ENCODE measurements at places on chromosomes 12 and 14.

DNA sequence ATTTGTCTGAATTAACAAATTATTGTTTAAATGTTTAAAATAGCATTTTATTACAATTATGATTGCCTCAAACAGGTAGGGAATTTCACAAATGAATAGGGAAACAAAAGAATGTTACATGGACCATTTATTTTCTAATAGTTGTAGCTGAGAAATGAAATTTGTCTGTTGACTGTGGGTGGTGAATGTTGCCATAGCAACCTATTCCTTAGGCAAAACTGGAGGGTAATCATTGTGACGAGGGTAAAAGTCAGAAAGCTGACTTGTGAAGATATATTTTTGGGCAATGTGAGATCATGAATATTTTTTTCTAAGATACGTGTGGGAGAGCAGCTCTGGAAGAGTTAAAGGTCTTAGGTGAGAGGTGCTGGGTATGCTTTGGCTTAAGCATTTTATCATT lies 24.2 kb upstream of the CLEC14A start:
- no peak for DNase-seq

GRCh38 chr14:79021766-79022165 lies 851.6 kb downstream of the NRXN3 start:
- DNase-seq: no peak

- DNase-seq: peak; percentile 67
Measured at GRCh38 chr14:50766338-50766886, 64.5 kb downstream of the NIN start.

- DNase-seq: no peak
Measured at GRCh38 chr12:86249276-86249675, 6.9 kb downstream of the MGAT4C start.

DNA sequence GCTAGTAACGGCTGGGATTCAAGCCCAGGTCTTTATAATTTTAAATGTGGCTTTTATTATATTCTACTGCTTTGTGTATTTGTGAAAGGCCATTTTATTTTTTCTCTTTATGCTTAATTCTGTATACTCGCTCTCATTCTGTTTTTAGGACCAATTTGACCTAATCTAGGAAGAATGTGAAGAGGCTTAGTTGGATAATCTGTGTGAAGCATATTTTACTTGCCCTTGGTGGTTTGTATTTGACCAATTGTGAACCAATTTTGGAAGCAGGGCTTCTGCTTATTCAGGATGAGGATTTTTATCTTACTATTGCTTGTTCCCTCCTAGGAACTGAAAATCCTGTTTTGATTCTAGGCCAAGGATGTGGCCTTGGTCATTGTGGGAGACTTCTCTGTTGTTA lies 113.1 kb downstream of the TTC6 start:
- DNase-seq: peak; percentile 7

GRCh38 chr12:6212086-6212485 lies 11.9 kb downstream of the CD9 start:
- no peak for DNase-seq

DNA sequence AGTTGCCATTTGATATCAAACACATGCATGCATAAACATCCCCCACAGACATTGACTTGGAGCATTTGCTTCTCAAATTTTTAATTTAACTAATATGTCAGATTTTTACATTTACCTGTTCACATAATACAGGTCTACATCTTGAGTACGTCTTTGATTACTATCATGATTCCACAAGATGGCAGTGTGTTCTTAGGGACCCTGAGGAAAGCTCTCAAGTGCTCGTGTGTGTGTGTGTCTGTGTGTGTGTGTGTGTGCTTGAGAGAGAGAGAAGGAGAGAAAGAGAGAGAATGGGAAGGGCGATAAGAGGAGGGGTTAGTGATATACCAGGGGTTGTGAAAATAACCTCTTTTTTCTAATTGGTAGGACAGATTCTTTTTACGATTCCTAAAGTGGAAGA lies 167.1 kb upstream of the OR4E1 start:
- DNase-seq: no peak

- DNase-seq: no peak
Measured at GRCh38 chr12:126482238-126482889, 1417.1 kb downstream of the AACS start.

GRCh38 chr12:105935981-105936380 lies 202.8 kb downstream of the NUAK1 start:
- peak; percentile 43 for DNase-seq

- no peak for DNase-seq
Measured at GRCh38 chr14:36069535-36069900, 107.0 kb downstream of the PTCSC3 start.

DNA sequence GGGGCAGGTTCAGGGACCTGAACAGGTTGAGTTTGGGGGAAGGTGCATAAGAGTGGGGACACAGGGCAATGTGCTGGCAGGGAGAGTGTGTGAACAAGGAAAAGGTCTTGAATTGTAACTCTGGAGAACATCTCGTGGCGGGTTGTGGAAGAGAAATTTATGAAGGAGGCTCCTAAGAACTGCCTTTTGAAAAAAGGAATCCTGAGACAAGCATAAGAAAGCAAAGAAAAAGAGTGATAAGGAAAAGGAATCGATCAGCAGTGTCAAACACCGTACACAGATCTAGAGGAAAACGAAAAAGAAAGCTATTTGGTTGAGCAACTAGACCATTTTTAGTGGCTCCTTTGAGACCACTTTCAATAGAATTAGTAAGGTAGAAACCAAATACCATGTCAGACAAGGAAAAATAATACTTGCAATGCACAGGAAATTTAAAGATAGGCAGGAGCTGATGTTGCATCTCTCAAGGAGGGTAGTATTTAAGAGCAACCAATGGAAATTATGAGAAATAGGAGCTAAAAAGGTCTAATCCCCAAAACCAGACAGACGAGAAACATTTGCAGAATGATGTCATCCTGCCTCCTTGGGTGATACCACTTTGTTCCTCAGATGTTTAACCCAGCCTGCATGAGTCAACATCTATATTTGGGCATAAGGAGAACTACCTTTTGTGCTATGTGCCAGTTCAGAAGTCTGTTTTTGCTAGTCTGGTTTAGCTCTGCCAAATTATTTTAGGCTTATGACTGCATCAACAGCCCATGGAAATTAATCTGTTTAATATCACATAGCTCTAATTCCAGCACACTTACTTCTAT lies 64.5 kb upstream of the STK38L start:
- DNase-seq: peak; percentile 59

DNA sequence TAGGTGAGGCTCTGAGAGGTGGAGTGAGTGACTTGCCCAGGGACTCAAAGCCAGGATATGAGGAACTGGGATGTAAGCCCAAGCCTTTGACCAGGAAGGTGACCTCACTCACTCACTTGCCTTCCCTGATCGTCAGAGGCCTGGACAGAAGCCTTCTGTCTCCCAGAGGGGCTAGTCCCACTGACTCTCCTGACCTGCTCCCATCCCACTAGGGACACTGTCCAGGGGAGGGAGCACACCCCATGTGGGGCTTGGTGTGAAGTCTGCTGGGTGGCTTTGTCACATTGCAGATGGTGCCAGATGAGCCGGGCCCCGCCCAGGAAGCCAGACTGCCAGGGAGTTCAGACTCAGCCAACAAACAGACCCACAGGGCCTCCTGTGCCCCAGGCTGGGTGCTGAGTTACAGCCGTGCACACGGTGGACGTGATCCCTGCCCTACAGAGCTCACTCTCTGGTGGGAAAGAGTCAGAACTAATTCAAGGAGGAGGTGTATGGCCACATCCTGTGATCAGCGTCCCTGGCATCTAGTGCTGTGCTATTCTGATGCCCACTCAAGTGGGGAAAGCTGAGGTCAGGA lies 28.3 kb downstream of the MMAB start:
- no peak for DNase-seq

DNA sequence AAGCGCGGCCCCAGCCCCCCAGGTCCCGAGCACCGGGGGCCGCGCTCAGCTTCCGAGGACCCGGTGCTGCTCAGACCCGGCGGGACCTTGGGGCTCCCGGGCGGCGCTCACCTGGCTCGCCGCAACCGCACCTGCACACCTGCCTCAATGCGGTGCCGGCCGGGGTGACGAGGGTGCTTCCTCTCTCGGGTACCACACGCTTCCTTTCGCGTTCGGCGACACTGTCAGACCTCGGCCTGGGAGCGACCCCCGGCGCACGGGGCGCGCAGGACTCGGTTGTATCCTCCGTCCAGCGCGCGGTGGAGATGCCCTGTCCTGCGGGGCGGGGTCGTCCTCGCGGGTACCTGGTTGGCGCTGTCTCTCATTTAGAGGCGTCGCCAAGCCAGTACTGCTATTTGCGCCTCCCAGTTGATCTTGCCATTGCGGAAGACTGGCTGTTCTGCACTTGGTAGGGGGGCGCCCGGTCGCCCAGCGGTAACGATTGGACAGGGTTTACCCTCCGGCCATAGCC lies 718 bp downstream of the PACS2 start:
- DNase-seq: no peak

- no peak for DNase-seq
Measured at GRCh38 chr12:40597133-40597532, 95.1 kb upstream of the CNTN1 start.

- no peak for DNase-seq
Measured at GRCh38 chr12:111150921-111151840, 217.7 kb downstream of the PHETA1 start.

DNA sequence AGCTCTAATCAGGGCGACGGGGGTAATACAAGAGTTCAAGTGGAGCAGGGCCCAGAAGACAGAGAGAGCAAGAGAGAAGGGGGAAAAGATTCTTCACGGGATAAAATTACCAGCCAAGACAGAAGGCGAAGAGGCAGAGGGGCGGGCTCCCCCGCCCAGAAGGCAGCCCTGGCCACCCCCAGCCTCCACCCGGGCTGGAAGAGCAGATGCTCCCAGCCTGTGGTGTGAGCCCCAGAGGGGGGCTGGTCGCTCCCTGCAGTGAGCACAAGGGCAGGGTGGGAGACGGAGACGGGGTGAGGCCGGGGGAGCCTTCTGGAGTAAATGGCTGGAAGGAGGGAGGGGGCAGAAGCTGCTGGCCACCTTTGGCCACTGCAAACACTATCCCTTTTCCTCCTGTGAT lies 1035.6 kb downstream of the VRK1 start:
- no peak for DNase-seq

- DNase-seq: no peak
Measured at GRCh38 chr14:26859483-26859882, 261.6 kb upstream of the NOVA1 start.

GRCh38 chr12:19978193-19978592 lies 390.1 kb upstream of the PDE3A start:
- peak; percentile 70 for DNase-seq

DNA sequence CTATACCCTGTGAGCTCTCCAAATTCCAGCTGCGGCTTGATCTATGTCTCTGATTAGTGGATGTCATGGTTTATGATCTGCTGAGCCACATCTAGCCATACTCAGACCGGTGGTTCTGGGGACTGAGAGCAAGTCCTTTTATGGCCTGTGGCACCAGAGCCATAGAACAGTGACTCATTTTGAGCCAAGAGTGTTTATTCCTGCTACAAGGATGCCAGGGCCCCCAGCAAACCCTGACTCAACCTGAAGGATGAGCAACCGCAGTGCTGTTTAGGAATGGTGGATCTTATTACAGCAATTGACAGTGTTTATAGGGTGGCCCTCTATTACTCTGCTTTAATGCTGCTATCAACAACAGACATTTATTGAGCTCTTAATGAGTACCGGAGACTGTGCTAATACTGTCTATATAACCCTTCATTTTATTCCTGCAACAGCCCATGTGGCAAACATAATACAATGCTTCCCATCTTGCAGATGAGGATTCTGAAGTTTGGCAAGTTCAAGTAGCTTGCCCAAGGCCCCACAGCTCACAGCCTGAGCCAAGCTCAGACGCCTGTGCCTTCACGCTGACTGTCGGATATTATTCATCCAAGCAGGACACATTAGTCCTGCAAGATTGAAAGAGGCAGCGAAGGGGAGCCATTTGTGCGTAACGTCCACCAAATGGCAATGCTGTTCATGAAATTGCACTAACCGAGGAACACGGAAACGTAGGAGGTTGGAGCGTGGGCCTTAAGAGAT lies 273.6 kb upstream of the PWP1 start:
- peak; percentile 64 for DNase-seq

GRCh38 chr12:128165387-128165786 lies 101.6 kb upstream of the TMEM132C start:
- DNase-seq: no peak

GRCh38 chr12:48016373-48017020 lies 12.2 kb upstream of the COL2A1 start:
- no peak for DNase-seq

DNA sequence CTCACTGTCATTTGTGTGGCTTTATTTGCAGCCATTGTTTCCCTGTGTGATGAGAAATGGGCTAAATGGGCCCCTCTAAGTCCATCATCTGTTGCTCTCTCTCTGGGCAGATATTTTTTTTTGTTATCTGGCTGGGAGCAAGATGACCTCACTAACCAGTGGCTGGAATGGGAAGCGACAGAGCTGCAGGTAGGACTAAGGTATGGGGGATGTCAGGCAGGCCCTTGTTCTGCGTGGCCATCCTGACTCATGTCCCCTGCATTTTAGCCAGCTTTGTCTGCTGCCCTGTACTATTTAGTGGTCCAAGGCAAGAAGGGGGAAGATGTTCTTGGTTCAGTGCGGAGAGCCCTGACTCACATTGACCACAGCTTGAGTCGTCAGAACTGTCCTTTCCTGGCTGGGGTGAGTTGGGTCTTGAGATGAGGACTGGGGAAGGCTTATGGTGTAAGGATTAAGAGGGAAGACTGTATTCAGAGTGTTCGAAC lies 1.3 kb downstream of the MARS1 start:
- no peak for DNase-seq

DNA sequence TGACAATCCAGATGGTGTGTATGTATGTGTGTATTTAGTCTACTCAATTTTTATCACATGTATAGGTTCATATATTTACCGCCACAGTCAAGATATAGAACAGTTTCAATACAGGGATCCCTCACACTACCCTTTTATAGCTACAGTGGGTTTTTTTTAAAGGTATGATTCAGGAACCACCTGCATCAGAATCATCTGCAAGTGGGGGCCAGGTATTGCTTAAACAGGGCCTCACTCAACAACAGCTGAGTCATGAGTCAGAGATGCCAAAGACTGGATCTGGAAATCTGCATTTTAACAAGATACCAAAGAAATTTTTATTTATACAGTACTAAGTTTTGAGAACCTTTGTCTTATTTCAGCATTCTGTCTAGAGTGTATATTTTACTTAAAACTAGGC lies 117.6 kb downstream of the SLC35F4 start:
- DNase-seq: no peak

GRCh38 chr14:56219666-56220413 lies 101.6 kb downstream of the PELI2 start:
- no peak for DNase-seq

DNA sequence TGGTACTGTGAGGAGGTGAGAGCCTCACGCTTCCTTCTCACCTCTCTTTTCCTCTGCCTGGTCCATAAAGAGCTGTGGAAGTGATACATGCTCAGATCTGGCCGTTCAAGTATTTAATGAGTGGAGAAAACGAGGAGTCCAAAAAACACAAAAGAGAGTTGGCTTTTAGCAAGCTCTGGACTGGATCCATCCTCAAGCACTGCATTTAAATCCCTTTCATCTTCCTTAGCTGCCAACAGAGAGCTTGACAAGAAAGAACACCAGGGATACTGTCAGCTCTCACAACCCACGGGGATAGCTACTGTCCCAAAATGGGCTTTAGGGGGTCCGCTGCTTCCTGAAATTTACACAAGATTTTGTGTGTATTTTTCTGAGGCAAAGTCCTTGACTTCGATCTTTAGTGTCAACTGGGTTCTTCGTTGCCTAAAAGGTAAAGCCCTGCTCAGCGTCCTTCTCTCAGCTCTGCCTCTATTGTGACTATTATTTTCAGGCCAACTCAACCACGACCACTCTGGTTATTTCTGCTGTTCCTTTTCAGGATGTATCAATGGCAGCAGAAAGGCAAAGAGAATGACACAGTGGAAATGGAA lies 120.9 kb downstream of the TMTC1 start:
- DNase-seq: no peak
